ENCODE measurements at places on chromosomes 4 and X.

DNA sequence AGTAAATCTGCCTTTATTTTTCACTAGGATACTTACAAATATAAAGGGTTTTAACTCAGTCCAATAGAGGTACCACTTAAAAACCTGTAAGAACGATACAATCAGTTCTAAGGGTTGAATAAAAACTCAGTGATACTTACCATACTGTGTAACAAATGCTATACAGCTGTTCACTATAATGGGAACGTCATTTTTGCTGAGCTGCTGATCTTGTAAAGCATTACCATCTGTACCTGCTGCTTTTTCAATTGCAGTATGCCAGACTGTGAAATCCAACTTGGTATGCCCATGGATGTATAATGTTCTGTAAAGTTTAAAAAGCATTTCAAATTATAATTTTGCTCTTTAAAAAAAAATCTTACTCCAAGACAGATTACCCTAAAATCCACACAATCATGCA is 111.2 kb downstream of the ARAP2 start:
- peaks cover 14% of the 10 kb centered on the region for H3K36me3 ChIP-seq
- H3K4me1 ChIP-seq: no peaks in the 10 kb centered on the region
- no peak overlapping the region for H3K4me3 ChIP-seq
- DNase-seq: no peak
- no peak overlapping the region for H3K27ac ChIP-seq

DNA sequence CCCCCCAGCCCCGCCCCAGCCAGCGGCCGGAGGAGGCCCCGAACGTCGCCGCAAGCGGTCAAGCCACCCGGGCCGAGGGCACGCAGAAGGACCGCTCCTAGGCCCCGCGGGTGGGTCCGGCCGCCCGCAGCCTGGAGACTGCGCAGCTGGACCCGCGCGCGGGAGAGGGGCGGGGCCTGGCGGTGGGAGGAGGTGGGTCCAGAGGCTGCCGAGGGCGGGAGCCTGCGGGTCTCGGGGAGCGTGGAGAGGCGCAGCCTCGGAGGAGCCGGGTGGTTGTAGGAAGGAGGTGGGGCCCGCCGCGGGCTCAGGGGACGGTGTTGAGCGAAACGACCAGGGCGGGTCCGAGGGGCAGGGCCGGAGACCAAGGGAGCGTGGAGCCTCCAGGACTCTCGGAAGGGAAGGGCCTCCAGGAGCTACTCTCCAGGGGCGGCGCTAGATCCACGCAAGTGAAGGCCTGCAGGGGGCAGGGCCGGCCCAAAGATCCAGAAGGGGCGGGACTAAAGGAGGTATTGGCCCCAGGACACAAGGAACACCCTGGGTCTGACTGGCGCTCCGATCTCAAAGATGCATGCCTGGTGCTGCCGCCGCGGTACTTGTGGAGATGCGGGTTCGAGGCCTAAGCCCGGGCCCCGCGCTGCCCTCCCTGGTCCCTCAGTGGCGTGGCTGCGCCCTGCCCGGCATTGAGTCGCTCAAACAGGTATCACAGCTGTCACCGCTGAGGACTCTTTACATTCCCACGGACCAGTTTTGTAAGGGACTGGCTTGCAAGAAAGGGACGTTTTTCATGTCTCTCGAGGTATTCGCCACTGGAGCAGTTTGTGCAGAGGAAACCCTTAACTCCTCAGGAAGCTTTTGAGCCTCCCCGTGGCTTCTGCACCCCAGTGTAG is 5.9 kb downstream of the TIMM17B start:
- peaks cover 27% of the 10 kb centered on the region for H3K4me1 ChIP-seq
- peak overlapping the region; percentile 78 for H3K4me3 ChIP-seq
- peak; percentile 82 for DNase-seq
- H3K27me3 ChIP-seq: no peaks in the 10 kb centered on the region

DNA sequence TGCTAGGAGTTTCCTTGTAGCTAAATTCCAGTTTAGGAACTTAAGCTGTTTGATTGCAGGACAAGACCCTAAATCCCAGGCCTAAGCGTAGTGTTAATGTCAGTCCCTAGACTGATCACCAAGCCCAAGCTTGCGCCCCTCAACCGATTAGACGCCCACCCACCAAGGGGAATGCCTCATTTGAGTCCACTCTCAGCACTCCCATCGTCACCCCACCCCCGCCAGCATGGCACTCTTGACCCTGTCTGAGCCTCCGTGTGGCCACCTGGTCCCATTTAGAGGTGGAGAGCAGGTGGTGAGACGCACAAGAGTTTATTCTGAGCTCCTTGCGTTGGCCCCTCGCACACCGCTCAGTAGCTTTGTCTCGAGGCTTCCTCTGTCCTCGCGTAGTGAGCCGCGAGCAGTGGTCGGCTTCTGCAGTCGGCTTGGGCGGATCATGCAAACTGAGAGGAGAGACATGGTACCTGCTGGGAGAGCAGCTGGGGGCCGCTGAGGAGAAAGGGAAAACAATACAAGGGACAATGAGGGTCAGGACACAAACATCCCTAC is 48.5 kb upstream of the ZNF157 start:
- H3K4me3 ChIP-seq: no peak overlapping the region
- no peak overlapping the region for H3K27ac ChIP-seq
- H3K27me3 ChIP-seq: no peaks in the 10 kb centered on the region
- no peak for DNase-seq

- H3K4me3 ChIP-seq: no peak overlapping the region
- peaks cover 67% of the 10 kb centered on the region for H3K36me3 ChIP-seq
- H3K27me3 ChIP-seq: no peaks in the 10 kb centered on the region
- peak overlapping the region; percentile 85 for H3K27ac ChIP-seq
- H3K4me1 ChIP-seq: peaks cover 83% of the 10 kb centered on the region
These were observed 30.6 kb downstream of the HOPX start for GRCh38 chr4:56650262-56651055.

DNA sequence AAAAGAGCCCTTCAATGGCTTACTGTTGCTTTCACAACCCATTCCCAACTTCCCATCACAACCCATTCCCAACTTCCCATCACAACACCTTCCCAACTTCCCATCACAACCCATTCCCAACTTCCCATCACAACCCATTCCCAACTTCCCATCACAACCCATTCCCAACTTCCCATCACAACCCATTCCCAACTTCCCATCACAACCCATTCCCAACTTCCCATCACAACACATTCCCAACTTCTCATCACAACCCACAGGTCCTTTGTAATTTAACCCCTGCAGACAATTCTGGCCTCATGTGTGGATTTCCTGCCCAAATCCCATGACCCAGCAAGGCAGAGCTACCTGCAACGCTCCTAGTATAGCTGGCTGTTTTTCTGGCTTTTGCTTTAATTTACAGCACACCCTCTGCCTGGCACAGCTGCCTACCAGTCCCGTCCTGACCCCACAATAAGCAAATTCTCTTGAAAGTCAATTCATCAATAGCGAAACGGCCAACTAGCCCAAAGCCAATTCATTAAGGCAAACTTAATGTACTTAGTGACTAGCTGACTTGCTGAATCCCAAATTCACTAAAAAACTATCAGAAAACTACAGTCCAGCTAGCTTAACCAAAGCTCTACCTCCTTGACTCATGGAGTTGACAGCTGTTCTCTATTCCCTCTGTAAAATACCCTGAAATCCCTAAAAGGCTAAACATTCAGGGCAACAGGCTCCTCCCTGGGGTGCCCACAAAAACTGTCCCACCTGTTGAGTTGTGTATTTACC is 75.6 kb downstream of the AFAP1 start:
- H3K27ac ChIP-seq: peak overlapping the region; percentile 68
- peak; percentile 50 for DNase-seq
- peak overlapping the region; percentile 34 for H3K4me3 ChIP-seq
- H3K27me3 ChIP-seq: no peaks in the 10 kb centered on the region
- peaks cover 9% of the 10 kb centered on the region for H3K36me3 ChIP-seq

- no peak overlapping the region for H3K4me3 ChIP-seq
- H3K4me1 ChIP-seq: no peaks in the 10 kb centered on the region
- H3K27ac ChIP-seq: no peak overlapping the region
- no peak for DNase-seq
- H3K36me3 ChIP-seq: no peaks in the 10 kb centered on the region
- H3K27me3 ChIP-seq: no peaks in the 10 kb centered on the region
These were observed 42.0 kb upstream of the PRKG2 start for GRCh38 chr4:81257021-81257420.

DNA sequence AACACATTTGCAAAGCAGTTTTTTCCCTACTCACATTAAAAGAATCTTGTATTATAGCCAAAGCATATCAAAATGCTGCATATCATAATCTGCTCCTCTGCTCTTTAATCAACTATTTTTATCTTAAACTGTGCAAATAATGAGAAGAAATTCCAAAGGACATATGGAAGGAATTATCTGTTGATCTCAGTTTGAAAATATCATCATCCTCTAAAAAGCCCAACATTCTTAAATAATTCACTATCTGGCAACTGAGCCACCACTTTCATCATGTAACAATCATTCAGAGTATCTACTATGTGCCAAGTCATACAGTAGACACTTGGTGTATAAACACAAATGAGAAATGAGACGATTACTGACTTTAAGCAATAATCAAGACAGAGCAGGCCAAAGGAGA is 63.0 kb downstream of the PRSS12 start:
- no peak overlapping the region for H3K27ac ChIP-seq
- no peaks in the 10 kb centered on the region for H3K4me1 ChIP-seq
- no peaks in the 10 kb centered on the region for H3K27me3 ChIP-seq
- no peaks in the 10 kb centered on the region for H3K36me3 ChIP-seq
- H3K4me3 ChIP-seq: no peak overlapping the region

- no peak for DNase-seq
- H3K4me3 ChIP-seq: no peak overlapping the region
- H3K36me3 ChIP-seq: no peaks in the 10 kb centered on the region
- H3K4me1 ChIP-seq: no peaks in the 10 kb centered on the region
These were observed 104.9 kb upstream of the SOD3 start for GRCh38 chr4:24690436-24690835.

- H3K4me1 ChIP-seq: no peaks in the 10 kb centered on the region
- H3K27me3 ChIP-seq: no peaks in the 10 kb centered on the region
- peaks cover 17% of the 10 kb centered on the region for H3K36me3 ChIP-seq
These were observed 17.2 kb downstream of the HMGB2 start for GRCh38 chr4:173317004-173317403.

GRCh38 chrX:39196192-39197102 is 395.2 kb downstream of the MID1IP1 start:
- peak overlapping the region; percentile 30 for H3K27ac ChIP-seq
- H3K36me3 ChIP-seq: no peaks in the 10 kb centered on the region
- DNase-seq: peak; percentile 68
- H3K4me1 ChIP-seq: peaks cover 45% of the 10 kb centered on the region

- peaks cover 21% of the 10 kb centered on the region for H3K36me3 ChIP-seq
- peaks cover 9% of the 10 kb centered on the region for H3K4me1 ChIP-seq
- H3K27me3 ChIP-seq: no peaks in the 10 kb centered on the region
- no peak for DNase-seq
- H3K27ac ChIP-seq: no peak overlapping the region
- H3K4me3 ChIP-seq: no peak overlapping the region
These were observed 24.3 kb downstream of the UPF3B start for GRCh38 chrX:119828446-119828845.

DNA sequence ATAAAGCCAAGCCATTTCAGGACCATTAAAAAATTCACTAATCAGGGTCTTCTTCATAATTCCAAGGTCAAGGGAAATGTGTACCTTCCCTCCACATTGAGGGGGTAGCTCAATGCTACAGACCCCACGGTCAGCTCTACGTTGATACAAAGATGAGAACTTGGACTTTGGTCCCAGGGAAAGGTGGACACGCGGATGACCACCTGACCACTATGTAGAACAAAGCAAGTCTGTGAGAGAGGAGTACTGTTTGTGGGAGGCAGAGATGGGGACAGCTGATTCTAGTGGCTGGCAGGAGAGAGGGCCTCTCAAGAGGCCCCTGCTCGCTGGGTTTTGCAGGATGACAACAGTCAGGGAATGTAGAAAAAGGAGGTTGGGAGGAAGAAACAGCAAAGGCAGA is 58.0 kb downstream of the SLC2A9 start:
- H3K27ac ChIP-seq: no peak overlapping the region
- peaks cover 5% of the 10 kb centered on the region for H3K36me3 ChIP-seq
- H3K4me3 ChIP-seq: no peak overlapping the region
- H3K27me3 ChIP-seq: peaks cover 3% of the 10 kb centered on the region

GRCh38 chr4:11724731-11725130 is 296.0 kb upstream of the HS3ST1 start:
- H3K36me3 ChIP-seq: no peaks in the 10 kb centered on the region
- H3K27ac ChIP-seq: no peak overlapping the region
- no peaks in the 10 kb centered on the region for H3K27me3 ChIP-seq

DNA sequence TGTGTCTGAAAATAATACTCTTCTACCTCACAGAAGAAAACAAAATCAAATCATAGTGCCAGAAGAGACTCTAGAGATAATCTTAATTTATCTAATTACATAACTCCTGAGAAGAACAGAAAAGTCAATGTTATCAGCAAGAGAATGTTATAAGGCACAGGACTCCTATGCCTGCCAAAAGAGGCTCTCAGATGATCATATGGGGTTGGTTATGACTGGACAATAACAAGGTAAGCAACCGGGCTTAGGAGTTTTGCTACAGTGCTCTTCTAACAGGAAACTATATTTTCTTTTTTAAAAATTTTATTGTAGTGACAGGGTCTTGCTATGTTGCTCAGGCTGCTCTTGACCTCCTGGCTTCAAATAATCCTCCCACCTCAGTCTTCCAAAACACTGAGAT is 3.5 kb upstream of the C4orf17 start:
- no peak for DNase-seq
- no peaks in the 10 kb centered on the region for H3K36me3 ChIP-seq
- peaks cover 34% of the 10 kb centered on the region for H3K4me1 ChIP-seq
- peak overlapping the region; percentile 80 for H3K27ac ChIP-seq
- no peak overlapping the region for H3K4me3 ChIP-seq
- H3K27me3 ChIP-seq: no peaks in the 10 kb centered on the region

GRCh38 chr4:145308598-145308997 is 128.2 kb upstream of the OTUD4 start:
- H3K27ac ChIP-seq: no peak overlapping the region
- no peak for DNase-seq

- H3K27ac ChIP-seq: no peak overlapping the region
- no peak for DNase-seq
These were observed 730.2 kb downstream of the KCTD8 start for GRCh38 chr4:43718369-43718768.

- no peaks in the 10 kb centered on the region for H3K4me1 ChIP-seq
- H3K36me3 ChIP-seq: no peaks in the 10 kb centered on the region
These were observed 260.8 kb upstream of the VCX start for GRCh38 chrX:7582191-7582590.

DNA sequence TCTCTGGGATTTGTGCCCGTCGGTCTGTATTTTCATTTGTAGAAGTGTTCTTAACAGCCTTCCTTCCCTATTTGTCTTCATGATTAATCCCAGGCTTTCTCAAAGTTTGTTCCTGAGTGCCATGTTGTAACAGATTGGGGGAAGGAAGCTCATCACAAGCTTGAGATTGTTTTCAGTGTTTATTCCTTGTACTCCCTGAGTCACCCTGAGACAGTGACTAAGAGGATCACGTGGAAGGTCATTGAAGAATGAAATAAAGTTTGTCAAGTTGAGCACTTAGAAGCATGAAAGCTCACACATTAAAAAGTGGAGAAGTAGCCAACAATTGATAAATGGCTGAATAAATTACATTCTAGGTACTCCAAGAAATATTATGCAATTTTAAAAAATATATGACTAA is 153.5 kb upstream of the FAM241A start:
- no peak overlapping the region for H3K27ac ChIP-seq
- H3K27me3 ChIP-seq: peaks cover 5% of the 10 kb centered on the region
- no peak for DNase-seq
- no peak overlapping the region for H3K4me3 ChIP-seq

GRCh38 chr4:94519019-94519418 is 67.3 kb downstream of the PDLIM5 start:
- no peak overlapping the region for H3K4me3 ChIP-seq
- peaks cover 4% of the 10 kb centered on the region for H3K4me1 ChIP-seq
- H3K36me3 ChIP-seq: no peaks in the 10 kb centered on the region
- no peak for DNase-seq
- H3K27me3 ChIP-seq: no peaks in the 10 kb centered on the region

Data from activated CD8-positive, alpha-beta T cell treated with anti-CD3 and anti-CD28 coated beads, Interleukin-2, amount 10 ng/mL, durations not matched to agents 7 days and 5 days (primary cell).